ENCODE measurements at places on chromosomes 12 and 14. TPM values are rescaled to one million over a fixed set of nuclear protein-coding genes. Genes with fewer than 3 reads are reported as not detected.

DNA sequence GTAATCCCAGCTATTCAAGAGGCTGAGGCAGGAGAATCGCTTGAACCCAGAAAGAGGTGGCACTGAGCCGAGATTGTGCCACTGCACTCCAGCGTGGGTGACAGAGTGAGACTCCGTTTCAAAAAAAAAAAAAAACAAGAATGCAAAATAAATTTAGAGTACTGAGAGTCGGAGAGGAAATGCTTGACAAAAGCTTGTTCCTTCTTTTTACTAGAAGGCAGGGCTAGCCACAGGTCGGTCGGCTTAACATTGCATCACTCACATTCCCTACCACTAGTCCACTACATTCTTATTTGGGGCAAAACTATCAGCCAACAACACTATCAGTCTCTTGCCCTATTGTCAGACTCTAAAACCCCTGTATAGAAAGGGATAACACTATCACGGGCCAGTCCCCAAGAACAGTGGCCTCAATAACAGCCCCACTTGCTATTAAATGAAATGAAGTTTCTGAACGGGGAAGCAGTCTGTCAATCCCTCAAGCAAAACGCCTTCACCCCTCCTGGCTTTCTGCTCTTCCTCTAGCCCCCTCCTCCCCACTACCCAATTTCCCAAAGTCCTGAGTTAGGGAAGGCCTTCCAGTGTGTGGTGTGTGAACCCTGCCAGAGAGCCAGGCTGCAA, 1.0 kb downstream of the RNF41 start:
- DNase-seq, result no peak

DNA sequence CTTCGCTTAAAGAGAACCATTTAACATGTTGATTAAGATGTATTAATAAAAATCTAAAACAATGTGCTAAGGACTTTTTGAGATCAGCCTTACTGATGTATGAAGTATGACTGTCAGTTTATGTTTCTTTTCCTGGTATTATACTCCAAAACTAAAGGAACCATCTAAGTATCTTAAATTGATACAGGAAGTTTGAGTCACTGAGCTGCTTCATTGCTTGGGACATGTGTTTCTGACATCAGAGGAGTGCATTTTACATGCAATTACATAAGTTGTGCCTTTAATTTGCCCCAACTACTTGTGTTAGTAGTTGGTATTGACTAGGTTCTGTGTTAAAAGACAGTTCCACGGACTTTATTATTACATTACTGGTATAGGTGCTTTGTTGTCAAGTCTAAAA, 50.9 kb downstream of the PROX2 start:
- DNase-seq, result no peak

DNA sequence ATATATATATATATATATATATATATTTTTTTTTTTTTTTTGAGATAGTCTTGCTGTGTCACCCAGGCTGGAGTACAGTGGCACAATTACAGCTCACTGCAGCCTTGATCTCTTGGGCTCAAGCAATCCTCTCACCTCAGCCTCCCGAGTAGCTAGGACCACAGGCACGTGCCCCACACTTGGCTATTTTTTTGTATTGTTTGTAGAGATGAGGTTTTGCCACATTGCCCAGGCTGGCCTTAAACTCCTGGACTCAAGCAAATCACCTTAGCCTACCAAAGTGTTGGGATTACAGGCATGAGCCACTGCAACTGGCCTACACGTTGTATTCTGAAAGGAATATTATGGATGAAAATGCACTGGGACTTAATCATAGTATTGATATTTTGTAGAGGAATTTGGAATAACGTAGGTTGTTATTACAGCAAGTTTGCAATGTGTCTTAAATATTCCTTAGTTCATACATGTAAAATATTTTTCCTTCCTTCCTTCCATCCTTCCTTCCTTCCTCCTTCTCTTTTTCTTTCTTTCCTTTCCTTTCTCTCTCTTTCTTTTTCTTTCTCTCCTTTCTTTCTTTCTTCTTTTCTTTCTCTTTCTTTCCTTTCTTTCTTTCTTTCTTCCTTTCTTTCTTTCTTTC, 862 bp downstream of the KLRB1 start:
- no peak for DNase-seq

- DNase-seq, result no peak
These were observed 25.5 kb upstream of the DTX1 start for GRCh38 chr12:113030875-113031525.

GRCh38 chr12:53193985-53194716, 12.9 kb downstream of the ITGB7 start:
- DNase-seq, result no peak

- no peak for DNase-seq
These were observed 216.7 kb upstream of the TMTC1 start for GRCh38 chr12:30000401-30000800.

KRT3 gene
- total RNA-seq, result 0.75 TPM
